WTC11 (cell line): ENCODE measurements at places on chromosomes 2 and 18. TPM values are rescaled to one million over a fixed set of nuclear protein-coding genes. Genes with fewer than 3 reads are reported as not detected.

The ALPI gene
- total RNA-seq = not detected in 3 replicates

The DNPEP gene
- 65.8 to 70.2 TPM (median 67.6 TPM) in 3 replicates for total RNA-seq

The FOXI3 gene
- total RNA-seq = 13.4 to 14.0 TPM (median 13.5 TPM) in 3 replicates

The DCC gene
- 0.18 to 0.72 TPM (median 0.66 TPM) in 3 replicates for total RNA-seq

The ACMSD gene
- not detected in 3 replicates for total RNA-seq

The DIPK1C gene
- not detected in 3 replicates for total RNA-seq
